ENCODE measurements at places on chromosomes 13 and 19.

- DNase-seq: no peak
Observed at GRCh38 chr13:43304945-43305344, 281.6 kb downstream of the DNAJC15 start.

GRCh38 chr19:45660636-45661035 is 7.4 kb upstream of the GIPR start:
- no peak for DNase-seq

DNA sequence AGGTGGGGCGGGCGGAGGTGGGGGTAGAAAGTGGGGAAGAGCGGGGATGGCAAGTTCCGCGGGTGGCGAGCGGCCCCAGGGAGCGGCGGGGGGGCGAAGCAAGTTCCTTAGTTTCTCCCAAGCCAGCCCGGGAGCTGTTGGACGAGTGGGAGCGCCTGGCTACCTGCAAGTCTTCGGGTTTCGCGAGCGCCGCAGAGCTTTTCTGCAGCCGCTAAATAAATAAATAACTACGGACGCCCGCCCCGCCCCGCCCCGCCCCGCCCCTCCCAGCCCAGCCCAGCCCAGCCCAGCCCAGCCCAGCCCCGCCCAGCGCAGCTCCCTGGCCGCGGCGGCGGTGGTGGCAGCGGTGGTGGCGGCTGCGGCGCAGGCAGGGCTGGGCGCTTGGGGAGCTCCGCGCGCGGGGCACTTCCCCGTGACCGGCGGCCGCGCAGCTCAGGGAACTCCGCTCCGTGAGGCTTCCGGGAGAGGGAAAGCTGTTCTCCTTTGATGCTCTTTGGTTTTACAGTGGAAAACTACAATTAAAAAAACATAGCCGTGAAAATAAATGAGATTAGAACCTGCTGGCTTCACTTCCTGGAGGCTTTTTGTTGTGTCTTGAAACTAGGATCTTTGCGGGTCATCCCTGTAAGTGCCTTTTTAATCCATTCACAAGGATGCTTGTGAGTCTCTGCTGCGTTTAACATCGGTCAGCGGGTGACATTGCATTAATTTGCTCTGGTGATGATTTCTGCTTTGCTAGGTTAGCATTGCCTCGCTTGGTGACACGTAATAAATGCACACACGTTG is at the start of gene UBE2L5:
Gene UBE2L5, plus strand, starts transcription at position 440 of the 786 bp plus-strand sequence. CDS start 5,498 bp downstream, outside the sequence.
- DNase-seq: peak; percentile 54

DNA sequence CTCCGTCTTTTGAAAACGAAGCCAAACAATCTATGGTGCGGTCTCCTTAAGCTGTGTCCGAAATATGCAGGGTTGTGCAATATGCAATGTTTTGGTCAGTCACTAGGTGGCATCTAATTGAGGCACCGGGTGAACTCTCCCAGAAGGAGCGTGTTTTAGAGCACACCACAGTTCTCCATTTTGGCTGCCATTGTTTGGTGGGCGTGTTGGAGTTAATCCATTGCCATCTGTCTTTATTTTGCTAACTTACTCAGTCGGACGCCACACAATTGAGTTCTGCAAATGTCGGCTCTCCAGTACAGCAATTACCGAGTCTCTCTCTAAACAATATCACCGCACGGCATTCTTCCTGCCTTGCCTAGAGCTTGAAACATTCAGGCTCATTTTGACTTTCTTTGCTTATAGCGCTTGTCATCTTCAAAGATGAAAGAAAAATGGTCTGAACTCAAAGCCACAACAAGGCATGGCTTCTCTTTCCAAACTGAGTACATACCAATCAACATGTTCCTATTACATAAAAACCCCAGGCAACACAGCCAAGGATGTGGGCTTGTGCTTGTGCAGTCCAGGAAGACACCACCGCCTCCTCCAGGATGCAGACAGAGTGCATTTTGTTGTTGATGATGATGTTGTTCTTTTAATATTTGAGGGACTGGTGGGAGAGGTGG is 182.0 kb upstream of the SERP2 start:
- DNase-seq: peak; percentile 44

- DNase-seq: no peak
Observed at GRCh38 chr19:46670813-46671212, 9.8 kb upstream of the DACT3 start.

GRCh38 chr19:50197348-50197747 is 6.1 kb upstream of the MYH14 start:
- DNase-seq: no peak

GRCh38 chr13:45224176-45224575 is 23.3 kb upstream of the KCTD4 start:
- no peak for DNase-seq

DNA sequence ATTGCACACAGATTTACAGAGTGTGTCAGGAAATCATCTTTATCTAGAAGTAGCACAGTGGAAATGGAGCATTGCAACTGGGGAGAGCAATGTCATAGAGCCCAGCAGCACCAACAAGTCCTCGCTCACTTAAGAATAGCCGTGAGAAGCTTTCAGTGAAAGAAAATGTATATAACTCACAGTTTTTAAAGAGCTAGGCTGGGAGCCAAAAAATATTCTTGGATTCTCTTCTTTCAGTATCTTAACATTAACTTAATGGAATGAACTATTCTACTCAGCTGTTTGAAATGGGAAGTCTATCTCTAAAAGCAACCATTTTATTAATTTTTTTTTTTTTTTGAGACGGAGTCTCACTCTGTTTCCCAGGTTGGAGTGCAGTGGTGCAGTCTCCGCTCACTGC is 329.6 kb downstream of the COG6 start:
- no peak for DNase-seq

- DNase-seq: no peak
Observed at GRCh38 chr19:19653597-19654147, 9.8 kb downstream of the ATP13A1 start.

DNA sequence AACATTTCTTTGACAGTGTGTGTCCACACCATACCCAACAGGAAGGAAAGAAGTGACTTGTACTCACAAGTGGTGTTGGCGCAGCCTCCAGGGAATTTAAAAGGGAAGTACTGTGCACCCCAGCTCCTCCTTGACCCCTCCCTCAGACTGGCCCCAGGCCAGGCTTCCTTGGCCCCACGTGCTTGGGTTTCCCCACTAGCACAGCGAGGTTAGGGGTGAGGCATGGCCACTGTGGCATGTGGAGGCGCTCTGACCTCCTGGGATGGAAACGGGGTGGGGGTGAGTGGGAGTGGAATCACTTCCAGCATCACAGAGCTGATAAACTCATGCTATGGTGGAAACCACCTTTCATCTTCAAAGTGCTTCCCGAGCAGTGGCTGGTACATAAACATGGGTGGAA is 168.6 kb downstream of the ZNF536 start:
- no peak for DNase-seq

DNA sequence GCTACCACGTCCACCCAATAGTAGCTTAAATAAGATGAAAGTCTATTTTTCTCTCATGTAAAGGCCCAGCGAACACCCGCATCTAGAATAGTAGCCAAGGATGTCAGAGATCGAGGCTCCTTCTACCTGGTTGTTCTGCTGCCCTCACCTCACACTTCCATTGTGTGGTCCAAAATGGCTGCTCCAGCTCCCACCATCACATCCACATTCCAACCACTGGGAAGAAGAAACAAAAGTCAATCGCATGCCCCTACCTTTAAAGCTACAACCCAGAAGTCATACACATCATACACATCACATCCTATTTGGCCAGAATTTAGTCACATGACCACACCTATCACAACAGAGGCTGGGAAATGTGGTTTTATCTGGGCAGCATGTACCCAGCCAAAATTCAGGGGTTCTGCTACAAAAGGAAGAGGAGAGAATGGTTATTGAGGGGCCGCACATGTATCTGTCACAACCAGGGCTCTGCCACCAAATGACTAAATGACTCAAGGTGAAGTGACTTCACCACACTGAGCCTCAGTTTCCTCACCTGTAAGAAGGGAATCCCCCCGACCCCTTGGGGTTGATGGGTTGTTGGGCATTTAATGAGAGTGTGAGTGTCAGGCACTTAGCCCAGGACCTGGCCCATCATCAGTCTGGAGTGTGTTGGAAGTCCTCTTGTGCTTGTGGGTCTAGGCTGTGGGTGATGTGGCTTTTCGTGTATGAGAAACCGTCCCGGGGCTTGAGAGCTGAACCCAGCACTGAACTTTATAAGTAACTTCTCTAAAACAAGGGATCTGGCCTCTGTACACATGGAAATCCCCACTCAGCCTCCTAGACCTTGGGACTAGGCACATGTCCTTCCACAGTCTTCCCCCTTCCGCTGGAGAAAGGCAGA is 10.2 kb upstream of the CBLC start:
- no peak for DNase-seq

GRCh38 chr13:98216711-98217285 is 39.7 kb upstream of the RNF113B start:
- no peak for DNase-seq

DNA sequence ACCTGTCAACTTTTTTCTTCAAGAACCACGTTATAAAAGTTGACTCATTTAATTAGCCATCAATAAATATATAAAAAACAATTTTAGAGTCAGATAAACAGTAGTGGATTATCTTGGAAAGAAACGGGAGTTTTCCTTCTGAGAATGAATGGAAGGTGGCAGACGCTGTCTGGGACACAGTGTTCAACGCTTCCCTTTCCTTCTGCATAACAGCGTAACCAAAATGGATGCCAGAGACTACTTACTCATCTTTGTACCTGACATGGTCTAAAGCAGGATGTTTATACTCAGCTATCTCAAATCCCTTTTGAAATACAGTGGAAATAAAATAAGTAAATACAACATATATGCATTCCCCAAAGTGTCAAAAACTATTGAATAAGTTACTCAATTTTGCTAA is 195.2 kb downstream of the LHFPL6 start:
- no peak for DNase-seq

DNA sequence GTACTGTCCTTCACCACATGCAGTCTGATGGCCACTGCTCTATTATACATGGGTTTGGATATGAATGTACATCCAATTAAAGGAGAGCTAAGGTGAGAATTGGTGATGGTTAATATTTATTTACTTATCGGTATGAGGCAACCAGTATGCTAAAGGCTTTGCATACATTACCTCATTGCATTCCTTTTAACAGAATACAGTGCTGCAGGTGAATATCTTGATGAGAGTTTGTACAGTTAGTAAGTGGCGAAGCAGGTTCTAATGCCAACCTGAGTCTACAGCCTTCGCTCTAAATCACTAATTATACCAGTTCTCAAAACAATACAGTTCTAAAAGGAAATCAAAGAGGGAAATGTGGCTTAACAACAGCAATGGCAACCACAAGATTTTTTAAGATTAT is 284.1 kb downstream of the ITGBL1 start:
- no peak for DNase-seq

Data from RWPE1 (cell line).